Stimulated activated CD4-positive, alpha-beta T cell treated with anti-CD3 and anti-CD28 coated beads, Interleukin-2, amount 100 ng/mL, for 4 hours (primary cell): ENCODE measurements at places on chromosomes 12 and 14.

DNA sequence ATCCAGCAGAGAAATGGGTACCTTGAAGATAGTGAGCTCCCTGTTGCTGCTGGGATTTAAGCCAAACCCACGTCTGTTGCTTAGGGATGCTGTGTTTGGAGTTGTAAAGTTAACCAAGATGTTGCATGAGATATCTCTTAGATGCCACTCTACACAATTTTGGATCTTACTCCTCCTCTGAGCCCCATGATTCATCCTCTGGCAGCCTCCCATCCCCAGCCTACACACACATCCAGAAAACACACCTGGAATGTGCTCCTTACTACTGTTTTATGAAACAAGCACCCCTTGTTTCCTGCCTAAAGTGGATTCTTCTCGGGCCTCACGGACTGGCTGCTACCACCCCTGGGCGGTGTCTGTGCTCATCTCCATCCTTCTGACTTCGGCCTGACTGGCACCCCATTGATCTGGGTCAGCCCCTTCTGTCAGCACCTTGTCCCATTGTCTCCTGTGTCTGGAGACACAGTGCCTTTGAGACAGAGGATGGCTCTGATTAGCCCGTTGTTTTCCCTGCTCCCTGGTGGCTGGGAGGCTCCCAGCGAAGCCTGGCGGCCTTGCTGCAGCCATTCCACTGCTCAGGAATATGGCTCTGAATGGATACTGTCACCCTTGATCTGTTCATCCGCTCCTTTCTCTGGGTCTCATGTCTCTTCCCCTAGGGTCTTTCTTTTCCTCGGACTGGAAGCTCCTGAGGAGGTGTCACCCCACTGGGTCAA lies 24.3 kb downstream of the TSPAN9 start:
- DNase-seq: no peak

- DNase-seq: no peak
Measured at GRCh38 chr12:67290378-67290777, 21.2 kb downstream of the CAND1 start.

DNA sequence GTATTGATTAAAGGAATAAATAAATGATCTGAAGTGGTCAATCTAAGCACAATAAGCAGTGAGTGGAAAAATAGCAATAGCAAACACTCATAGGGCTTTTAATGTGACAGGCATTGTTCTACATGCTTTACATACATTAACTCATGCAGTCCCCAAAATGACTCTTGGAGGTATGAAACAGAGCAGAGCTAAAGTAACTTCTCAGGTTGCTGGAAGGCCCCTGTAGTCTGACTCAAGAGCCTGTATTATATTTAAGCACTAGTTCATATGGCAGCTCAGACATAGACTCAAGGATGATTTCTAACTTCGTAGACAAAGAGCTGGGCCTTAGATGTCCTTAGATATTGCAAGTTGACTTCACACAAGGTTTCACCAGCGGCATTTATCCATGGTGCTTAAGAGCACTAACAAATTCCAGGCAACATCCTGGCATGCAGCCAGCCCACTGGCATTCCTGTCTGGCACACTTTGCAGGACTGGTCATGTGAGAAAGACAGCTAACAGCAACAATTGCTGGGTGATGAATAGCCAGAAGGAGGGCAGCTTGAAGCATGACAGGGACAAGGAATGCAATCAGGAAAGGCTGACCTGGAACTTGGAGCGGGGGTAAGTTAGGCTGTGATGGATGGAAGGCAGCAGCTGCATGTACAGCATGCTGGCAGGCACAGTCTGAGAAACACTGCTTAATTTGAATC lies 22.9 kb upstream of the KTN1 start:
- DNase-seq: no peak

DNA sequence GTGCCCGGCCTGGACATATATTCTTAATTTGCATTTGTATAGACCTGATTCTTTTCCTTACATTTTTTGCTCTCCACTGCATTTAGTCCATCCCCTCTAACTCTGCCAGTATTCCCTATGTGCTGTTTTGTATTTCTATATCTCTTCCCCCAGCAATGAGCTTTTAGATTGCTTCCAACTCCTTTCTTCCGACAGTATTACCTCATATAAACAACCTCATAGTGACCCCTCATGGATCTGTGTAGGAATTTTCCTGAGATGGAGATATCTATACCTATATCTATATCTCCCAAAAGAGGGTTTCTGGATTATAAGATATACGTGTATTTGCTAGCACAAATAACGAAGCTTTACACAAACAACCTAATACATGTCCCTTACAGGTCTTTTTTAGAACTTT lies 161.9 kb downstream of the CRADD start:
- no peak for DNase-seq

DNA sequence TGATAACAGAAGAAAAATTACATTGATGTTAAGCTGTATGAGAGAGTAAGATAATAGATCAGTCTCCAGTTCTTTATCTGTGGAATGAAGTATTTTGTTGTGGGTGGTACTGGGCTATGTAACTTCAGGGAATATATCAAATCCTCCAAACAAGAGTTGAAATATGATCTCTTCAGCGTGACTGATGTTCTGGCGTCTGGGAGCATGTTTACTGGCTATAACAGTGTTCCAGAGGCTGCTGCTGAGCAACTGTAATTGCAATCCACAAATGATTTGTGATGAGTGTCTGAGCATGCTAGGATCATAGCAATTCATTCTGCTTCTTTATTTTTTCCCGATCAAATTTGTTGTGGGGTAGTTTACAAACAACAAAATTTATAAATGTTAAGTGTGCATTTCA lies 18.6 kb upstream of the CCDC198 start:
- no peak for DNase-seq

- no peak for DNase-seq
Measured at GRCh38 chr12:4045786-4046494, 172.7 kb upstream of the PARP11 start.

- DNase-seq: no peak
Measured at GRCh38 chr14:54475187-54475899, 13.4 kb downstream of the GMFB start.

GRCh38 chr14:39023939-39024871 lies 78.8 kb downstream of the SEC23A start:
- no peak for DNase-seq

DNA sequence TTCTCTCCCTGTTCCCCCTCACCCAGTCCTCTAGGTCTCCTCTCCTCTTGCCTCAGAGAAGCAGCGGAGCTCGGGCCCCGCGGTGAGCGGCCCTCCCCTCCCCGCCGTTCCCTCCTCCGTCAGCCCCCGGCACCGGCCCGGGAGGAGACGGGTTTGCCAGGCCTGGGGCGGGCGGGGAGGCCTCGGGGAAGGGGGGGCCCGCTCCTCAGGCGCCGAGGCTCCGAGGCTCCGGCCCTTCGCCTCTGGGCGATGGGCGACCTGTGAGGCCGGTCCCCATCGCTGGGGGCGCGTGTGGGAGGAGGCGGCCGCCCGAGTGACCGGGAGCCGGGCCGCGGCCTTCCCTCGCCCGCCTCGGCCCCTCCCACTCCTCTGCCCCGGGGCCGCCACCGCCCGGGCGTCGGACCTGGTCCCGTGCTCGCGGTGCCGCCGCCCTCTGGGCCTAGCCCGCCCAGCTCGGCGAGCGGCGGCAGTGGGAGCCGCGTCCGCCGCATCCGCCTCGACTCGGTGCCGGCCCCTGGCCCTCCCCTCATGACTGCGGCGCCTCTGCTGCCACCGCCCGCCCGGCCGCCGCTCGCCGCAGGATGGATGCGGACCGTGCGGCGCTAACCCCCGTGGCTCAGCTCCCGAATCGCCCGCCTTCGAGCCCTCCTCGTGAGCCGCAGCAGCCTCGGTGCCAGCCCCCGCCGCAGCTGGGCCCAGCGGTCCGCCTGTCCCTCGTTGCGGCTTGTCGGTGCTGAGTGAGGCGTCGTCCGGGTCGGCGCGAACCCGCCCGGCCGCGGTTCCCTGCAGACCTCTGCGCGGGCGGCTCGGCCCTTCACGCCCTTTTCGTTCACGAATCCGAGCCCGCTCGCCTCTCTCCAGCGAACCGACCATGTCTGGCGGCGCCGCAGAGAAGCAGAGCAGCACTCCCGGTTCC lies 574 bp downstream of the WNK1 start:
- peak; percentile 10 for DNase-seq

- no peak for DNase-seq
Measured at GRCh38 chr12:45585522-45586230, 143.8 kb upstream of the ARID2 start.

DNA sequence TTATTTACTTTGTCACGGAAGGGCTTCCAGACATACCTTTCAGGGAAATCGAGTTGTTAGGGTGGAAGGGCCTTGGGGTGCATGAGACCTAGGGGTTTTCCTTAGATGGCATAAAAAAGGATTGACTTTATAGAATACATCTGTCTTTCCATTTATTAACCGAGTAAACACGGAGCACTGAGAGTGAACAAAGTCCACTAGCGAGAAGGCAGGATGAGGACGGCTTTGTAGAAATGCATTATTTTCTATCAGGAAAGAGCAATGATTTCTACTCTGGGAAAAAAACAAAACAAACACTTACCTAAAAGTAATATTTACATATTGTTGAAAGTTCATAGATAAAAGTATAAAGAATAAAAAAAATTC lies 91.8 kb downstream of the RCOR1 start:
- no peak for DNase-seq

DNA sequence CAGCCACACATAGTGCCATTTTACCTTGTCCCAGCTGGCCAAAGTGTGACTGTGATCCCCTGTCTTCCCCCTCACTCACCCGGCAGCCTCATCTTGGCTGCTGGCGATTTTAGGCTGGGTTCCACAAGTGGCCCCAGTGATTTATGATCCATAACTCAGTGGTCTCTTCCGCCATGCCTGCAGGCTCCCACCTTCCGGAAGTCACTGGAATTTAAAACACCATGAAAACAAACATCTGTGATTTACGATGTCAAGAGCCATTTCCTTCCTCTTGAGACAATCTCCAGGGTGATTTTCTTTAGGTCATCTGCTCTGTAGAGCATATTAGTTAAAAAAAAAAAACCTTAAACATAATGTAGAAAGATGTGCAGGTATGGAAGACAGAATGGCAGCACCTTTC lies 282.3 kb downstream of the CACNA1C start:
- no peak for DNase-seq

GRCh38 chr12:45833401-45833800 lies 103.9 kb downstream of the ARID2 start:
- DNase-seq: no peak

DNA sequence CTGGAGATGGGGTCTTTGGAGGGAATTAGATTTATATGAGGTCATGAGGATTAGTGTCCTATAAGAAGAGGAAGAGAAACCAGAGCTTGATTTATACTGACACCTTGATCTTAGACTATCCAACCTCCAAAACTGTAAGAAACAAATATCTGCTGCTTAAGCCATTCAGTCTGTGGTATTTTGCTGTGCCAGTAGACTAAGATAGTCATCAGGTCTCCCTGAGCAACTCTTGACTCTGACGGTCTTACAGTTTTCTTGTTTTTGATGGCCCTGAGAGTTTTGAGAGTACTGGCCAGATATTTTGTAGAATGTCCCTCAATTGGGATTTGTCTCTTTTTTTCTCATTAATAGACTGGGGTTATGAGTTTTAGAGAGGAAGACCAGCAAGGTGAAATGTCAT lies 51.7 kb downstream of the TSHR start:
- no peak for DNase-seq

- no peak for DNase-seq
Measured at GRCh38 chr12:110796952-110797351, 49.8 kb upstream of the CCDC63 start.

DNA sequence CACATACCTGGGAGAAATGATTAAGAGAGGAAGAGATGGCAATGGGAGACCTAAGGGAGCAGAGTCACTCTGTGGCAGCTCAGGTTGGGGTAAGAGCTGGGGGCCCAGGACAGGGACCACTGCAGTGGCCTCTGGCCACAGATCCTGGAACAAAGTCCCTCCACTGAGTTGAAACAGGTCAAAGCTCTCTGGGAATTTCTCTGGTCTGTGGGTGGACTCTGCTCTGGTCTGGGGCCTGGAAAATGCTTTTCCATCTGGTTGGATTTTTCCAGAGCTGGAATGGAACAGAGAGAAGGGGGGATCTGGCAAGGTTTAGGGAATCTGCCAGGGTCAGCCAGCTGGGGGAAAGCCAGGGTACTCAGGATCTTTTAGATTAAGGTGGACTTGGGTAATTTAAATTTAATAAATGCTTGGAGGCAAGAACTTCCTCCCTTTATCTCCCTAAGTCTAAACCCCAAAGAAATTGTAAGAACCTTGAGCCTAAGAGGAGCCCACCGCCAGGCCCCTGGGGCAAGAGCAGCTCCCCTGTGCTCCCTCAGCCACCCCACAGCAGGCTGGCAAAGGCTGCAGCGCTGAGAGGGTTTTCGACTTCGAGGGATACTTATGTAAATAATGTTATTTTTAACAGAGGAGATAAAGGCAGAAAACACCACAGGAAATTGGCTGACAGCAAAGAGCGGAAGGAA lies 3.7 kb downstream of the HOXC10 start:
- DNase-seq: no peak

DNA sequence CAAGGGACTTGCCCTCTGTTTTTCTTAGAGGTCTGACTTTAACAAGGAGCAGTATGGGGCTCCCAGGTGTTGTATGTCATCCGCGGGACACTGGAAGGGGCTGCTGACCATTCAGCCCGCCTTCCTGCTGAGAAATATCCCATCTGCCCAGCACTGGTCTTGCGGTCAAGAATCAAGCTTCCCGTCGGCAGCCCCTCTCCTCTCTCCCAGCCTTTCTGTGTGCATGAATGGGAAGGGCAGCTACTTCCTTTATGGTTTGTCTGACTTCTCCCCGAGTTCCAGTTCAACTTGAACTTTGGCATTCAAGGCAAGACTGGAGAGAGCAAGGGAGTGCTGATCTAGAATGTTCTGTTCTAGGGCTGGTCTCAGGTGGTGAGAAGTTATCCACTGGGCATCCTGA lies 51.5 kb downstream of the PSMA6 start:
- DNase-seq: no peak

GRCh38 chr12:91261820-91262676 lies 79.4 kb upstream of the DCN start:
- no peak for DNase-seq

GRCh38 chr12:20183563-20183962 lies 184.8 kb upstream of the PDE3A start:
- no peak for DNase-seq

- DNase-seq: no peak
Measured at GRCh38 chr12:19894050-19894449, 454.8 kb downstream of the AEBP2 start.

- no peak for DNase-seq
Measured at GRCh38 chr12:120479458-120479857, 9.9 kb upstream of the SRSF9 start.

DNA sequence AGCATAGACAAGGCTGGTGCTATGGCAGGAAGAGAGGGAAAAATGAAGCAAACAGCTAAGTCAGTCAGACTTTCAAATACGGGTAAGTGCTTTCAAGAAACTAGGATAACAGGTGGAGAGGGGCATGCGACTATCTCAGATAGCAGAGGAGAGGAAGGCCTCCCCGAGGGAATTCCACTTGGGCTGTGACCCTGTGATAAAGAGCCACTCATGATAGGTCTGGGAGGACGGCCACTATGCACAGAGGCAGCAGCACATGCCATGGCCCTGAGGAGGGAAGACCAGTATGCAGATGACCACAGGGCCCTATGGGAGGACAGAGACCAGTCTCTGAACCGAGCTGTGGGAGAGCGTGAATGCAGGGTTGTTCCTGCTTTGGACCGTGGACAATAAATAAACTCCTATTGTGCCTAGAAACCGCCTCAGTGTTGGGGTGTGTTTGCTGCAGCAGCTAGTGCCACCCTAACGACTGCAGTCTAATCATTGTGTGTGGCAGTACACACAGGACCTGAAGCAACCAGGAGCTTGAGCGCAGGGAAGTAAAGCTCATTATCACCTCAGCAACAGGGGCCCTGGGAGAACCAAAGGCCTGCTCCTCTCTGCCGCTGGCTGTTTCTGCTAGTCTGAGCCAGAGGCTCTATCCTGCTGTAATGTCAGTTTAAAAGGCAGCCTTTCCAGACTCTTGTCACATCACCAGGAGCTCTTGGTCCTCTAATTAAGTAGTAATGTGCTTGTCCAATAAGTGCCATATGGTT lies 119.1 kb downstream of the CACNA1C start:
- DNase-seq: no peak
